ENCODE measurements at places on chromosomes 11 and 22.

- DNase-seq = peak; percentile 38
These were observed 1077.3 kb upstream of the CNTN5 start for GRCh38 chr11:97943493-97943892.

DNA sequence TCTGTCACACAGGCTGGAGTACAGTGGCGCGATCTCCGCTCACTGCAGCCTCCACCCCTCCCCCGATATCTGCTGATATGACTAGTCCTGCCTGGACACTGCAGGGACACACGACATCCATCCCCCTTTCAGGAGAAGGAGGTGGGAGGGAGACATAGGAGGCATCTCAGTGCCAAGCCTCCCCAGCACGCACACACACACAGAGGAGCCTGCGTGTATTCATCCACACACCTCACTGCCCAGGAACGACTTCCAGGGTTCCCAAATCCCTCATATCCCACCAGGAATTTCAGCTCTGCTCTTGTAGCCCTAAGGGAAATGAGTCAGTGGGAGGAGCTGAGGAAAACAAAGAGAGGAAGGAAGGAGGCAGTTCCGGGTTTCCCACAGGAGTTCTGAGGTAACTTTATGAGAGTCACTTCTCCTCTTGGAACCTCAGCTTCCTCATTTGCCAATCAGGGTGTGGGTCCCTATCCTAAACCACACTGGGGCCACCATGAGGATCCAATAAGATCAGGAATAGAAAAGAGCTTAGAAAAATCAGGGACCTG, 37.2 kb upstream of the ACER3 start:
- DNase-seq = peak; percentile 81

DNA sequence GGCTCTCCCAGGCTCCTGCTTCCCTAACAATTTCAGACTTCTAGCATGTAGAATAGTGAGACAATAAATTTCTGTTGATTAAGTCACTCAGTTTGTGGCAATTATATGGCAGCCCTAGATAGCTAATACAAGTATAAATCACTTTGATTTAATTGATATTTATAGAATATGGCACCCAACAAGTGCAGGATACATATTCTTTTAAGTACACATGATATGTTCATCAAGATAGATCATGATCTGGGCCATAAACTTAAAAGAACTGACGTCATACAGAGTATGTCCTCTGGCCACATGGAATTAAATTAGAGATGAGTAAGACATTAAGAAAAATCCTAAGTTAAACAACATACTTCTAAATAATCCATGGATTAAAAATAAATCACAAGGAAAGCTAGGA, 67.5 kb upstream of the AMOTL1 start:
- no peak for DNase-seq

- no peak for DNase-seq
These were observed 23.8 kb downstream of the FADS2 start for GRCh38 chr11:61851900-61852295.

DNA sequence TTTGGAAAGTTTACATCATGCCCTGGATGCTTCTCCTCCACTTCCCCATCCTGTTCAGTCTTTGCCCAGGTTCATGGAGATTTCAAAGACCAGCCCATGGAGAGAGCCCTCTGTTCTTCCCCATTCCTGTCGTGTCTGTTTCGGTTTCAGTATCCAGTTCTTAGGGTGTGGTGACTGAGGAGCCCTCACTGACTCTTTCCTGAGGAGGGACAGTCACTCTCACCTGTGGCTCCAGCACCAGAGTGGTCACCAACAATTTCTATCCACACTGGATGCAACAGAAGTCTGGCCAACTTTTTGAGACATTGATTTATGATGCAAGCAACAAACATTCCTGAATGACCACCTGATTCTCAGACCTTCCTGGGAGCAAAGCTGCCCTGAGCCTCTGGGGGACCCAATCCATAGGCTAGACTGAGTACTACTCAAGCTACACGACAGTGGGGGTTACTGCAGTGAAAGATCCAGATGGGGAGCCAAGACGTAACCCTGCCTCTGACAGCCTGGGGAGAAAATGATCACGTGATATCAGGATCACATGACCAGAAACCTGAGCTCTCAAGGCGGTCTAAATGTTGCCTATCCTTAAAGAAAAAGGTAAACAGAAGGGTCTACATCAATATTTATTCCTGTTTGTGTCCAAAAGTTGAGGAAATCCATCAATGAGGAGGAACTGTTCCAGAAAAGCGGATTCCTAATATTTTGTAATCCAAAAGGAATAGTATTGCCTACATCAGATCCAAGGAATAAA, 76.2 kb upstream of the VPREB1 start:
- DNase-seq = peak; percentile 88

- DNase-seq = no peak
These were observed 3.5 kb downstream of the ZDHHC24 start for GRCh38 chr11:66542362-66542761.

GRCh38 chr11:64856382-64857227, 12.2 kb upstream of the CDC42BPG start:
- no peak for DNase-seq

DNA sequence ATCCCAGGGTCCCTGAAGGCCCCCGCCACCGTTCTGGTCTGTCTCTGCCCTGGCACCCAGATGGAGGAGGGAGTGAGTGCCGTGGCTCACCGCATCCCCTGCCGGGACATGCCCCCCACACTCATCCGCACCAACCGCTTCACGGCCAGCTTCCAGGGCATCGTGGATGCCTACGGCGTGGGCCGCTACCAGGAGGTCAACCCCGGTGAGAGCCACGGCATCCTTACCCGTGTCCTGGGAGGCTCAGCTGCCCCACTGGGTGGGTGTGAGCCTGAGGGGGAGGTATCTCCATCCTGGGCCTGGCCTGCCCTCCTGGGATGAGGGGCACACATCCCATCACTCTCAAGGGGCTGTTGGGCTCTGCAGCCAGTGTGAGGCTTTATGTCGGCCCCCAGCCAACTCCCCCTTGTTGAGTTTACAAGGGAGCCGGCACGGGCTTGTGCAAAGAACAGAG, 6.1 kb downstream of the TCIRG1 start:
- DNase-seq = no peak

- peak; percentile 46 for DNase-seq
These were observed 3.2 kb downstream of the TIMP3 start for GRCh38 chr22:32804531-32805360.

DNA sequence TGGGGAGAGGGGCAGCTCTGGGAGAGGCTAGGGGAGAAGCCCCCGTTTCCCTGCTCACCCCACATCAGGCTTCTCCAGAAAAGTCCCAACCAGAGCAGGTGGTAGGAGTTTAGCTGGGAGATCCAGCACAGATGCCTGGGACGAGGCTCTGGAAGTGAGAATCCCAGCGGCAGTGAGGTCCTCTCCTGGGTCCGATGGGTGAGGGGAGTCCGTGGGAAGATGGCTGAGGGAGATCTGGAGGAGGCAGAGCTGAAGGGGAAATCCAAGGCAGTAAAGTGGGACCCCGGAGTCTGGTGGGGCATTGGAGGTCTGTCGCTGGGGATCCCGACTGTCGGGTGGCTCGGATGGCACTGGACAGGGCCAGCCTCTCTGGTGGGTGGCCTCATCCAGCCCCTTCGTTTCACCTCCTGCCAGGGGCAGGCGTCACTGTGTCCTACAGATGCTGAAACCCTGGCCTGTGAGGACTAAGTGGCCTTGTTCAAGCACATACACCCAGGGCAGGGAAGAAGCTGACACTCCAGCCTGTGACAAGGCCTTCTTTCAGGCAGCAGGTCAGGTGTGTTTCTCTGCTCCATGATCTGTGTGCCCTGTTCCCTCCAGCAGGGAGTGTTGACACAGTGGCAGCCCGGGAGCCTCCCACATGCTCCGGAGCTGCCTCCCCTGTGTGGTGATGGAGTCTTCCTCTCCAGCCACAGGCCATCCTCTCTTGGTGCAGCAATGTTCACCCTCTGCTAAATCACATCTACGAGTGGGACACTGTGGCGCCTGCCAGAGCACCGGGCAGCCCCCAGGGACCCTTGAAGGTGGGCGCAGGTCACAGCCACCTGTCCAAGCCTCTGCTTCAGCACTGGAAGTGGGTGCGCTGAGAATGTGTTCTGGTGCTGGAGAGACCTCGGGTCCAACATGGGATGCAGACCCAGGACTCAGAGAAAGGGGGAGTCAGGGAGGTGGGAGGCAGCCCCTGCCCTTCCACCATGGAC, 850.8 kb downstream of the BRD1 start:
- DNase-seq = no peak

Measured in OCI-M1 (cell line).